Progenitor cell of endocrine pancreas (in vitro differentiated cells): ENCODE measurements at places on chromosomes 4 and X. TPM values are rescaled to one million over a fixed set of nuclear protein-coding genes. Genes with fewer than 3 reads are reported as not detected.

Gene ATP2B3
- 0.11 and 0.60 TPM in 2 replicates for total RNA-seq

DNA sequence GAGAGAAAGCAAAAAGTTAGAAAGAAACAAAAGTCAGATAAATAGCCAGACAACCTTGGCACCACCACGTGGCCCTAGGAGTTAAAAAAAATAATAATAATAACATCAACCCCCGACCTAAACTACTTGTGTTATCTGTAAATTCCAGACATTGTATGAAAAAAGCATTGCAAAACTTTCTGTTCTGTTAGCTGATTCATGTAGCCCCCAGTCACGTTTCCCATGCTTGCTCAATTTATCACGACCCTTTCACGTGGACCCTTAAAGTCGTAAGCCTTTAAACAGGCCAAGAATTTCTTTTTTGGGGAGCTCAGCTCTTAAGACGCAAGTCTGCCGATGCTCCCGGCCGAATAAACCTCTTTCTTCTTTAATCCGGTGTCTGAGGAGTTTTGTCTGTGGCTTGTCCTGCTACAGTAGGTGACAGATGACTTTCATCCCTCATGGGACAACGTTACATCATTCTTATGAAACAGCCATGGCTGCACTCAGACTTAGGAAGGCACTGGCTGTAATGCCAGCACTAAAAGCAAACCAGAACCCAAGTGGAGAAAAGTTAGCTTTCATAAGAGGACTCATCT is 520 bp downstream of the ACOX3 start:
- H3K4me3 ChIP-seq: peak overlapping the region; percentile 98
- peaks cover 40% of the 10 kb centered on the region for H3K4me1 ChIP-seq
- DNase-seq: no peak
- no peaks in the 10 kb centered on the region for H3K27me3 ChIP-seq

DNA sequence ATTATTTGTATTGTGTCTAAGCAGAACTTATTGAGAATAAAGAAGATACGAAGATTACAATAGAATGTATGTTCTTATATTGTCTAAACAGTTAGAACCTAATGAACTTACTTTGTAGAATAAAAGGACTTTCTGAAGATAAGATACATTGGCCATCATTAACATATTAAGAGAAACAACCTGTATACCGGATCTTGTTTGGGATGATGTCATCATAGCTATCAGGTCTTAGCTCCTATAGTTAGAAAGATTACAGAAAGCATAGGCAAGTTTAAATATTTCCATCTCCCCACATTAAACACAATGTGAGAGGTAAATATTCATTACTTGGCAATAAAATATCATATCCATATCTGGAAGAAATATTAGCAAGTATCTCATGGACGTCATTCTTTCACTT is 282.3 kb downstream of the PACRGL start:
- H3K36me3 ChIP-seq: no peaks in the 10 kb centered on the region
- DNase-seq: no peak
- peaks cover 39% of the 10 kb centered on the region for H3K27me3 ChIP-seq
- H3K4me1 ChIP-seq: peaks cover 15% of the 10 kb centered on the region
- H3K27ac ChIP-seq: no peak overlapping the region
- H3K4me3 ChIP-seq: no peak overlapping the region

Gene AFM
- 0.26 and 0.47 TPM in 2 replicates for total RNA-seq

DNA sequence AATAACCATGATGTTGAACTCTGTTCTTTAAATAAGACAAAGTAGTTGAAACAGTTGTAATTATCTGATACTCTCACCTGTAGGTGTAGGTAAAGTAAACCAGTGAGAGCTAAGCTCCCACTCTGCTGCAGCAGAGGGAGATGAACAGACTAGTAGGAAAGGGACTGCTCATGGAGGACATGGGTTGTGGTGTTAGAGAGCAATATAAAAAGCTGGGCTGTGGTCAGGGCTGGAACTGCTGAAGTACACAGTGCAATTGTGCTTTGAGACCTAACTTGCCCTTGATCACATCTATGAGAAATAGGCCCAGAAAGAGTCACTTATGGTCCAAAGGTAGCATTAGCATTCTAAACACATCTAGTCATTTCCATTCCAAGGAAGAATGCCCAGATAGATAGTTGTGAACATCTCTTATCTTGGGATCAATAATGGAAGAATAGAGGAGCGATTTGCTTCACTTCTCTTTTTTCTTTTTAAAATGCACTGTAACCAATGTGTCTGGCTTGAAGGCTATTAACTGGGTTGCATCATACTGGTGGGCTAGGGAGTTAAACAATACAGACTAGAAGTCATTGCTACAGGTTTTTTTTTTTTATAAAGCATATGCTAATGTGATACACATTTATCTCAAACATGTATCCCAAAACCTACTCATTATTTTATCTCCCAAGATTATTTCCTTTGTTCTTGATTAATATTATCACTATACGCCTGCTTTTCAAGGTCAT is 251.3 kb upstream of the CENPE start:
- no peaks in the 10 kb centered on the region for H3K27me3 ChIP-seq
- H3K4me1 ChIP-seq: no peaks in the 10 kb centered on the region
- no peaks in the 10 kb centered on the region for H3K36me3 ChIP-seq
- no peak overlapping the region for H3K27ac ChIP-seq
- no peak for DNase-seq
- H3K4me3 ChIP-seq: no peak overlapping the region

DNA sequence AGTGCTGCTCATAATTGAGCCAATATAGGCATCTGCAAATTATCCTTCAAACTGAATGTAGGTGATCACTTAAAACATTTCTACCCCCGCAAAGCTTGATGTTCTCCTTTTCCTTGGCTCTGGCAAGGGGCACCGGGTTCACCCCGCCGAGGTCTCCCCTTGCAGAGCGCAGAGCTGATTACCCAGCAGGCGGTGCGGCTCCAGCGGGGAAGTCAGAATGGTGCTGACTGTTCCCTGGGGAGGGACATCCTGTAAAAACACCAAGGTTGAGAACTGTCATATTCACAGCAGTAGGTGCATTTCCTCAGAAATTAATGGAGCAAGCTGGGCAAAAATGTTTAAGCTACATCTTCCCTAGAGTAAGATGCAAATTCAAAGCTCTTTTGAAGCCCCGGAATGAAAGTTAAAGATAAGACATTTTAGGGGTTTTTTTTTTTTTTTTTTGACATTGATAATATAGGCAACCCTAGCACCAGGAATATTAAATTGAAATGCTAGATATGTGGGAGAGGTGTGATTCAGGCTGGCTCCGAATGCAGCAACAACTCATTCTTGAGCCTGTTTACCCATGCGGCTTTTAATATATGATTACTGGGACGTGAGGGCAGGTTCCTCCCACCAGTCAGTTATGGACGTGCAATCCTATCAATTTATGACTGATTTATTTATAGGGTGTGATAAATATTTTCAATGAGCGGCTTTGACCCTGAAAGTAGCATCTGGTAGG is 767.3 kb upstream of the TENM3 start:
- DNase-seq: no peak
- H3K4me1 ChIP-seq: peaks cover 3% of the 10 kb centered on the region
- peak overlapping the region; percentile 60 for H3K4me3 ChIP-seq
- peaks cover 3% of the 10 kb centered on the region for H3K27me3 ChIP-seq

Gene EXOC1L
- total RNA-seq: not detected in 2 replicates

- peaks cover 8% of the 10 kb centered on the region for H3K4me1 ChIP-seq
- no peaks in the 10 kb centered on the region for H3K36me3 ChIP-seq
- no peak overlapping the region for H3K4me3 ChIP-seq
- H3K27ac ChIP-seq: no peak overlapping the region
- no peaks in the 10 kb centered on the region for H3K27me3 ChIP-seq
These were observed 1.8 kb upstream of the ZCCHC4 start for GRCh38 chr4:25310803-25311166.

GRCh38 chr4:183897193-183897592 is 7.9 kb upstream of the STOX2 start:
- H3K27ac ChIP-seq: no peak overlapping the region
- no peak overlapping the region for H3K4me3 ChIP-seq
- DNase-seq: no peak

- no peak overlapping the region for H3K27ac ChIP-seq
- no peaks in the 10 kb centered on the region for H3K27me3 ChIP-seq
- H3K4me3 ChIP-seq: no peak overlapping the region
- no peaks in the 10 kb centered on the region for H3K36me3 ChIP-seq
- DNase-seq: no peak
These were observed 754.3 kb upstream of the TENM3 start for GRCh38 chr4:181488926-181489325.

DNA sequence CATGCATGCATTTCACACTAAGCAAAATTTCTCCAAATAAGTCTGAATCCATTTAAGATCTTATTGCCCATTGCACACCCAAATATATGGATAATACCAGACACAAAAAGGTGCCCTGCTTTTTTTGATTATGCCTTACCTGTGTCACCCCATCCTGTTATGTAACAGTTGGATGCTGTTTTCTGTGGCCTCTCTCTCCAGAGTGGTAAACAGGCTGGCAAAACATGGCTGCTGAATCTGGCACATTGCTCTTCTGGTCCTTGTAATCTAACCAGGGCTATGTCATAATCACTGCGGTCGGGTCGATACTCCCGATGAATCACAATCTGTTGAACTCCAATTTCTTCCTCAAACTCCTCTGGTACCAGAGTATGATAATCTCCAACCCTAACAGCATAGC is 70.1 kb downstream of the PRSS12 start:
- H3K27me3 ChIP-seq: no peaks in the 10 kb centered on the region
- H3K36me3 ChIP-seq: peaks cover 3% of the 10 kb centered on the region
- H3K27ac ChIP-seq: no peak overlapping the region
- H3K4me3 ChIP-seq: no peak overlapping the region

- H3K4me1 ChIP-seq: no peaks in the 10 kb centered on the region
- no peak overlapping the region for H3K27ac ChIP-seq
- H3K27me3 ChIP-seq: no peaks in the 10 kb centered on the region
- no peak for DNase-seq
These were observed 16.8 kb upstream of the THOC2 start for GRCh38 chrX:123749643-123750042.

DNA sequence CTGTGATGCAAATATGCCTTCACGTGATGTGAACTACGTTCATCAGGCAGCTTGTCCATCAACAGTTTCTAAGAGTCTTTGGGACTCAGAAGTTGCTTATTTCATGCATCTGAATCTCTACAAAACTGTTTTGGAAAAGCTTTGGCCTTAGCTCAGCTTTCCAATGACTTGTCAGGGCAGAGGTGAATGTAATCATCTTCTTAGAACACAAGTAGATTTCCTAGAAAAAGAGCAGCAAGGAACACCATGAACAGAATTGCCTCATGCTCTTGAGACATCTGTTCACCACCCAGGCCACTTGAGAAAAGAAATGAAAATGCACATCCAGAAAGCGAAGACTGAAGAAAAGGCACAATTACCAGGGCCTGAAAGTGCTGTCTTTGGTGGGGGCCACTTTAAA is 105.8 kb upstream of the PDHA1 start:
- H3K27me3 ChIP-seq: peaks cover 6% of the 10 kb centered on the region
- no peak overlapping the region for H3K4me3 ChIP-seq
- H3K27ac ChIP-seq: no peak overlapping the region
- H3K4me1 ChIP-seq: no peaks in the 10 kb centered on the region
- DNase-seq: no peak

GRCh38 chr4:37392521-37393255 is 148.1 kb downstream of the NWD2 start:
- peaks cover 6% of the 10 kb centered on the region for H3K4me1 ChIP-seq
- no peak for DNase-seq
- no peaks in the 10 kb centered on the region for H3K27me3 ChIP-seq
- H3K27ac ChIP-seq: no peak overlapping the region
- no peak overlapping the region for H3K4me3 ChIP-seq
- H3K36me3 ChIP-seq: no peaks in the 10 kb centered on the region

Gene CYTL1
- total RNA-seq: 1.2 TPM in 2 replicates

Gene CRMP1
- total RNA-seq: 17.6 and 18.2 TPM in 2 replicates

Gene AFF2
- total RNA-seq: 7.7 and 8.4 TPM in 2 replicates

Gene TCEAL8
- total RNA-seq: 65.1 and 71.0 TPM in 2 replicates

DNA sequence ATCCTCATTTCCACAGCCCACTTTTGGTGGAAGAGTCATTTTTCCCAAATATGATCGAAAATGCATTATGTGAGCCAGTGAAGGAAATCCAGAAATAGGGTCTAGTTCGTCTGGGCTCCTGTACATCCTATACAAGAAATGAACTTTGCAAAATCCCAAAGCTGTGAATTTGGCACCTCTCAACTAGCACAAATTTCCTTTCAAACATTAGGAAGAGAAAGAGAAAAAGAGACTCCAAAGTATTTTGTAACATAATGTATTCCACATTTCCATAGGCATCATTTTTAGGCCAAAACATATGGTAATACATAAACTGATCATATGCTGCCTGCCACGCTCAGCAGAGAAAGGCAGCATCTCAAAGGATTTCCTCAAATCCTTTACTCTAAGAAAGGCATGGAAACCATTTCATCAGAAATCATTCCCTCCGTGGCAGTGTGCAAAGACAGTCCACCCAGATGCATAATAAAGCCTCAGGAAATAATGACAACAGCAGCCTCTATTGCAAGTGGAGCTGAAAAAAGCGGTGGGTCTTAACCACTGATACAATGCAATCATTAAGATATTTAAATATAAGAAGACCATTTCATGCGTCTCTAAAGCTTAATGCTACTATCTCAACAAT is 56.8 kb downstream of the ANOS1 start:
- no peak overlapping the region for H3K27ac ChIP-seq
- H3K27me3 ChIP-seq: no peaks in the 10 kb centered on the region
- H3K4me1 ChIP-seq: no peaks in the 10 kb centered on the region
- H3K4me3 ChIP-seq: no peak overlapping the region
- no peak for DNase-seq

DNA sequence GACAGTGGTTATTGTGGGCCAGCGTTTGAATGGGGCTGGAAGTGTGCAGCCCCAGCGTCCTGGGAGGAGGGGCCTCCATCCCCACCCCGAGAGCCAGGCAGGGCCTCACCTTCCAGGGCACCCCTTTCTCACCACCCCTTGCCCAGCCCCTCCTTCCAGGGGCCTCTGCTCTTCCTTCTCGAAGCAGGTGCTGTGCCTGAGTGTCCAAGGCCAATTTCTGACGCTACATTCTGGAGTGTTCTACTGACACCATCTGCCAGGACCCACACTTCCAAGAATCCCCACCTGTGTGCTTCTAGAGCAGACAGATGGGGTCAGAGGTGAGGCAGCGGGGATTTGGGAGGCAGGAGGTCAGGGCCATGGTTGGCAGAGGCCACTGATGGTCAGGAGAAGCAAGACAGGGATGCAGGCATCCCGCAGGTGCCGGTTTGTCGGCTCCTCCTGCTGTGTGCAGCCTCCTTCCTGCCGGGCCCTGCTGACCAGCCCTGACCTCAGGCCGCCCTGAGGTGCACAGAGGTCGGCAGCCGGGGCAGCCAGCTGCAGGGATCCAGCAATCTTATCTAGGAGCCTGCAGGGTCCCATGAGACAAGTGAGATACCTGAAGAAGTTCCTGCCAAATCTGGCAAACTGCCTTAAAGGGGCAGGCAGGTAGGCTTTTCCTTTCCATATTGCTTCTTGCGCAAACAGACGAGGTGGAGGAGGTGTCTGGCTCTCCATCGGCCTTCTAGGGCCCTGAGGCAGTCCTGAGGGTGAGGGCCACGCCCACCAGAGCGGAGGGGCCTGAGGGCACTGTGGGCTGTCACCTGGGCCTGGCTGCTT is 18.8 kb downstream of the MSANTD1 start:
- H3K36me3 ChIP-seq: peaks cover 1% of the 10 kb centered on the region
- peak; percentile 6 for DNase-seq
- no peaks in the 10 kb centered on the region for H3K27me3 ChIP-seq
- H3K27ac ChIP-seq: no peak overlapping the region
- H3K4me1 ChIP-seq: no peaks in the 10 kb centered on the region

Gene TMA16
- total RNA-seq: 22.2 and 27.1 TPM in 2 replicates

Gene SHROOM2
- 10.5 and 10.6 TPM in 2 replicates for total RNA-seq
